ENCODE measurements at places on chromosomes 11 and 22. TPM values are rescaled to one million over a fixed set of nuclear protein-coding genes. Genes with fewer than 3 reads are reported as not detected.

GRCh38 chr11:30990625-30991296 lies 378.8 kb downstream of the DCDC1 start:
- no peak for DNase-seq

DNA sequence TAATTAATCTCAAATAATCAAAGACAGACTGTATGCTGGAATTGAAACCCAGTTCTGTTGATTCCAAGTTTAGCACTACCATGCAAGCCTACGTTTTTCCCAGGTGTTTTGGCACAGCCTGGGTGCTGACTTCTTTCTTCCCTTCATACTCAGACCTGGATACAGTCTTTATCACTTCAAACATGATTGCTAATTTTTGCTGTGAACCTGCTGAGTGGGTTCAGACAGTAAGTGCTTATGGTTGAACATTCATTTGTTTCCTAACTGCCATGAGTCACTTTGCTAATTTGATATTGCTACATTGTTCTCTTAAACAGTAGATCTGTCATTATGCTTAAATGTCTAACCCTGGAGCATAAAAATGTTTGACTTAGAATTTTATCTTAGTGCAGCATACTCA lies 12.2 kb downstream of the PAAF1 start:
- DNase-seq, result no peak

DNA sequence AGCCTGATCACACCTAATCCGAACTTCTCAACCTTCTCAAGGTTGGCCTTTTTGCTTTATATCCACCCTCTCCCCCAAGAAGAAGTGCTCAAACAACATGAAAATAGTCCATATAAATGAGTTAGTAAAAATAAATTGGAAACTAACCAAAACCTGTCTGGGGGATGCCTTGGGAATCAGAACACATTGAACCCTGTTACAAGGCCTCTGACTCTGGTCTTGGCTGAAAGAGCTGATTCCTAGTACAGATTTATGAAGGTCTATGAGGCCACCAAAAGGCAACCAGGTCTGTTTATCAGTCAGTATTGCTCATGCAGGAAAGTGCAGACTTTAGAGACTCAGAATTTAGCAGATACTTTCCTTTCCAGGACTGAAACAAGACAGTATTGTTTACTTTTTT lies 49.7 kb downstream of the NRXN2 start:
- no peak for DNase-seq

DNA sequence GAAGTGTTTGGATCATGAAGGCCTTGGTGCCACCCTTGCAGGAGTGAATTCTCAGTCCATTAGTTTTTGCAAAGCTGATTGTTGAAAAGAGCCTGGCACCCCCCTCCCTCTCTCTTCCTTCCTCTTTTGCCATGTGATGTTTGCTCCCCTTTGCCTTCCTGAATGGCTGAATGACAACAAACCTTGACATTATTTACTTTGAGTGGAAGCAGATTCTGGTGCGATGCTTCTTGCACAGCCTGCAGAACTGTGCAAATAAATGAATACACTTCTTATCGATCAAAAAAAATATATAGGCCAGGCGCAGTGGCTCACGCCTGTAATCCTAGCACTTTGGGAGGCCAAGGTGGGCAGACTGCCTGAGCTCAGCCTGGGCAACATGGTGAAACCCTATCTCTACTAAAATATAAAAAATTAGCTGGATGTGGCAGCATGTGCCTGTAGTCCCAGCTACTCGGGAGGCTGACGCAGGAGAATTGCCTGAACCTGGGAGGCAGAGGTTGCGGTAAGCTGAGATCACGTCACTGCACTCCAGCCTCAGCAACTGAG lies 2.0 kb upstream of the NARS2 start:
- no peak for DNase-seq

- peak; percentile 68 for DNase-seq
Measured at GRCh38 chr22:36541831-36542411, 13.0 kb upstream of the EIF3D start.

DNA sequence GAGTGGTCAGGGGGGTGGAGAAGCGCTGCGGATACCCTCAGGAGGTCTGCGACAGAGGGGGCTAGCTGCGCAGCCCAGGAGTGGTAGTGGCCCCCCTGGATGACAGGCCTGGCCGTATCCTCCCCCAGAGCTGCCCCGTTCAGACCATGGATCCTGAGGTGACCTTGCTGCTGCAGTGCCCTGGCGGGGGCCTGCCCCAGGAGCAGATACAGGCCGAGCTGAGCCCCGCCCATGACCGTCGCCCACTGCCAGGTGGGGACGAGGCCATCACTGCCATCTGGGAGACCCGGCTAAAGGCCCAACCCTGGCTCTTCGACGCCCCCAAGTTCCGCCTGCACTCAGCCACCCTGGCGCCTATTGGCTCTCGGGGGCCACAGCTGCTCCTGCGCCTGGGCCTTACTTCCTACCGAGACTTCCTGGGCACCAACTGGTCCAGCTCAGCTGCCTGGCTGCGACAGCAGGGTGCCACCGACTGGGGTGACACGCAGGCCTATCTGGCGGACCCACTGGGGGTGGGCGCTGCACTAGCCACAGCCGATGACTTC lies 505 bp downstream of the NUDT22 start:
- DNase-seq, result peak; percentile 73

- DNase-seq, result no peak
Measured at GRCh38 chr11:58773337-58773736, 41.6 kb upstream of the GLYAT start.

GRCh38 chr22:19707347-19708290 lies 6.7 kb upstream of the SEPTIN5 start:
- no peak for DNase-seq

- no peak for DNase-seq
Measured at GRCh38 chr22:47054231-47055072, 292.0 kb downstream of the TBC1D22A start.

DNA sequence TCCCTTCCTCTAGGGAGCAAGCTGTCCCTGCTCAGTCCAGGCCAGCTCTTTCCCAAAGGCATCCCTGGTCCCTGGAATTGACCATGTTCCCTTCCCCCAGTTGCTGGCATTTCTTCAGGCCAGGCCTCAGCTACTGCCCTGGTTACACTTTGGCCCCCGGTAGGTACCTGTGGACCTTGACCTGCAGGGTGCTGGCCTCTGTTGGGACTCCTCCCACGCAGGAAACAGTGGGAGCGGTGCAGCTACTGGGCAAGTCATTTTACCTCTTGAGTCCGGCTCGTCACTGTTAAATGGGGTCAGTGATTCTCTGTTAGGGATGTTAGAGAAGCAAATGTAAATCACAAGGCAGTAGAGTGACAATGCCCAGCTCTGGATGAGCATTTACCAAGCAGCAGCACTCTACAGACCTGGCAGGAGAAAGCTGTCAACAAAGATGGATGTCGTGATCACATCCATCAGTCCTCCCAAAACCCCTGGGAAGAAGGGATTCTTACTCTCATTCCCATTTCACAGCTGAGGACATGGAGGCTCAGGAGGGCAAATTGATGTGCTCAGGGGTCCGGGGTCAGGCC lies 16.9 kb downstream of the MYO7A start:
- no peak for DNase-seq

DNA sequence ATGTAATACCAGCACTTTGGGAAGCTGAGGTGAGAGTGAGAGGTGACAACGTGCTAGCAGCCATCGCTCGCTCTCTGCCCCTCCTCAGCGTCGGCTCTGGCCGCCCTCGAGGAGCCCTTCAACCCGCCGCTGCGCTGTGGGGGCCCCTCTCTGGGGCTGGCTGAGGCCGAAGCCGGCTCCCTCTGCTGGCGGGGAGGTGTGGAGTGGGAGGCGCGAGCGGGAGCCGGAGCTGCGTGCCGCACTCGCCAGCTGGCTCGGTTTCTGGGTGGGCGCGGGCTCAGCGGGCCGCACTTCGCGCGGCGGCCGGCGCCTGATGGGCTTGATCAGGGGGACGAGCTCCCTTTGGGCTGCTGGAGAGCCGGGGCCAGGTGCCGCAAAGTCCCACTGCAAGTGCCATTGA lies 98.9 kb upstream of the UBASH3B start:
- peak; percentile 25 for DNase-seq

- peak; percentile 1 for DNase-seq
Measured at GRCh38 chr11:95248666-95249467, 17.9 kb upstream of the SESN3 start.

DNA sequence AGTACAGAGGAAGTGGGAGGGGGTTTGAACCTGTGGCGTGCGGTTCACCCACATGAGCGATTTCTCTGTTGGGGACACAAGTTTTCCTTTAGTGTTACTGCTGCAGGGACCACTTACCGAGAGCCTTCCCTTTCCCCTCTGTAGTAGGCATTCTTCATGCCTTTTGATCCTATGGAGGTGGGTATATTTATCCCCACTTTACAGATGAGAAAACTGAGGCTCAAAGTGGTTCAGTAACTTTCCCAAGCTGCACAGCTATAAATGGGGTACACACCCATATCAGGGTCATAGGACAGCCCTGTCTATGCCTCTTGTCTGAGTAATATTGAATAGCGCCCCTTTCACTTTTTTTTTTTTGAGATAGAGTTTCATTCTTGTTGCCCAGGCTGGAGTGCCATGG lies 3.3 kb upstream of the PHF21B start:
- no peak for DNase-seq

DNA sequence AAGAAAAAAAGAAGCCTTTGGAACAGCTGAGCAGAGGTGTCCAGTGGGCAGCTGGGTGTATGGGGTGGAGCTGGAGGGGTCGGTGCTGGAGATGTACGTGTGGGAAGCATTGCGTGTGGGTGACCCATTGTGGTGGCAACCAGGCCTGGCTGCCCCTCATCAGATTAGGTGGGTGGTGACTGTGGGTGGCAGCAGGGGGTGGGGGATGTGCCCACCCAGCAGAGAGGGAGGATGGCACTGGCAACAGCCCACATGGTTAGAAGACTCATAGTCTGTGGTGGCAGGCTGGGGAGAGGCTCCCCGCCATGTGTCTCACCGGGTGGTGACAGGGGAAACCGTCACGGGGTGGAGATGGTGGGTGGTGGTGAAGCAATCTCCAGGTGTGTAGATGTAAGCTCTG lies 27.6 kb downstream of the TP53I11 start:
- peak; percentile 14 for DNase-seq

DNA sequence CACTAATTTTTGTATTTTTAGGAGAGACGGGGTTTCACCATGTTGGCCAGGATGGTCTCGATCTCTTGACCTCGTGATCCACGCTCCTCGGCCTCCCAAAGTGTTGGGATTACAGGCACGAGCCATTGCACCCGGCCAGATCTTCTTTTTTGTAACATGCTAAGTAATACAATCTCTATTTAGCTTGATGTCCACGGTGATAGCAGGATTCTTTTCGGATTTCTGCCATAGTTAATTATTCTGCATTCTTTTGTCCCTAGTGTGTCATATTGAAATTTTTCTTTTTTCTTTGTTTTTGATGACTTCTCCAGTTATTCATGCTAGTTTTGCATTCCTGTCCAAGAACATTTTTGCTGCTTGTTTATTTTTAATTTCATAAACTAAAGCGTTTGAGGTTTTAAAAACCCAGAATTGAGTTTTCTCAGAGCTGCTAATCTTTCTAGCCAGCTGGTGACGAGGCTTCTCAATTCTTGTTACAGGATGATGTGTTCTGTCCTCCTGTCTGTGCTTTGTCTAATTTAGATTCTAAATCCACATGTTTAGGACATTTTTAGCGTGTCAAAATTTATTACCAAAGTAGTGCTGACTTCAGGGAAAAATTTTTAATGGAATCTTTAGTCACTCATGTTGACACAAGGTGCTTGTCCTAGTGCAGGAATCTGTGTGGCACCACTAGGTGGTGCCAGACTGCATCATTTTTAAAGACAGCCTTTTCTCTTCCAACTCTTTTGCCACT lies 21.8 kb downstream of the NF2 start:
- DNase-seq, result peak; percentile 32

DNA sequence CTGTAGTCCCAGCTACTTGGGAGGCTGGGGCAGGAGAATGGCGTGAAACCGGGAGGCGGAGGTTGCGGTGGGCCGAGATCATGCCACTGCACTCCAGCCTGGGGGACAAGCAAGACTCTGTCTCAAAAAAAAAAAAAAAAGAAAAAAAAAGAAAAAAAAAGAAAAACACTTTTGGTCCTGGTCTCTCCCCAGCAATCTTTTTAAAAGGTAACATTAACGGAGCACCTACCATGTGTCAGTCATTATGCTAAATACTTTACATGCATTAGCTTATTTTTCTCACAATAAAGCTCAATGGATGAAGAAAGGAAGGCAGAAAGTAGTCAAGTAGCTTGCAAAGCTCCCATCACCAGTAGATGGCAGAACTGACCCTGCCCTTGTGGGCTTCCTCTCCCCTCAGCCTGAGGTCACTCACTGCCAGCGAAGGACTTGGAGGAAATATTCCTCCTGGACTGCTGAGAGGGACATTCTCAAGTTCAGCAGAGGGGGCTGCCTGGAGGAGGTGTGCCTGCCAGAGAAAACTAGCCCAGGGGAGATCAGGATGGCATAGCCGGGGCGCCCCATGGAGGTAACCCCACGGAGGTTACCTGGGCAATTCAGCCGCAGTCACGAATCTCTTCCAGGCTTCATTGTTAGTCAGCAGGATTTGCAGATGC lies 15.5 kb downstream of the APOL3 start:
- DNase-seq, result peak; percentile 46

- no peak for DNase-seq
Measured at GRCh38 chr11:98143661-98144060, 877.1 kb upstream of the CNTN5 start.

- peak; percentile 49 for DNase-seq
Measured at GRCh38 chr11:17386331-17387084, 2.0 kb downstream of the KCNJ11 start.

DNA sequence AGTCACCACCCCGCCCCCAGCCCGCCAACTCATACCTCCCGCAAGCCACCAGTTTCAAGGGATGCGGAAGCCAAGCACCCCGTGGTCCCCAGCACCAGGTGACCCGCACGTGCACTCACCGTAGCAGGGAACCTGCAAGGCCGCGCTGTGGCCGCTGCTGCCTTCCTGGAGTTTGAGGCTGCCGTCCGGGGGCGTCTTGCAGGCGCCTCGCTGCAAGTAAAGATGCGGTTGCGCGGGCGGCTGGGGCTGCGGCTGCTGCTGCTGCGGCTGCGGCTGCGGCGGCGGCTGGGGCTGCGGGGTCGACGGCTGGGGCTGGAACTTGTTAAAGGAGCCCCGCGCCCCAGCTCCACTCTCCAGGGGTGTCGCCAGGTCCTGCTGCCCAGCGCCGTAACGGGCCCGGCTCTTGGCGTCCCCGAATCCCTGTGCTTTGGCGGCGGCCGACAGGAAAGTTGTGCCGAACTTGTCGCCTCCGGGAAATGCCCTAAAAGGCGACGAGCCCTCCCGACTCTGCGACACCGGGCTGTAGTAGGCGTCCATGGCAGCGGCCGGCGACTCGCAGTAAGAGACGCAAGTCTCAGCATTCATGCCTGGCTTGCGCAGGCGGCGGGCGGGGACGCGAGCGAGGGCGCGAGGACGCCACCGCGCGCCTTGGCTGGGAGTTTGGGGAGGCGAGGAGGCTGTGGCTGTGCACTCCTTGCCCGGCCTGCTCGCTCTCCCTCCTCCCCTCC lies at the start of gene ALX4:
Gene ALX4 (minus strand): TSS at position 662 of the 728 bp plus-strand sequence. CDS start 77 bp downstream, at position 585.
- peak; percentile 56 for DNase-seq

- DNase-seq, result no peak
Measured at GRCh38 chr22:19654338-19654987, 59.8 kb upstream of the SEPTIN5 start.

TSPO gene
- total RNA-seq, result 93.8 TPM

POU2AF2 gene
- total RNA-seq, result not detected

SMIM35 gene
- total RNA-seq, result 0.67 TPM

LARGE2 gene
- total RNA-seq, result 0.90 TPM

CXCR5 gene
- total RNA-seq, result 20.3 TPM

ACER3 gene
- 13.1 TPM for total RNA-seq

DDX25 gene
- total RNA-seq, result 0.38 TPM

UCP3 gene
- total RNA-seq, result 5.4 TPM

PDE3B gene
- total RNA-seq, result 79.2 TPM

All from activated T-cell treated with anti-CD3 and anti-CD28 coated beads, Interleukin-2, amount 50 U/mL, for 72 hours (primary cell).